ENCODE measurements at places on chromosomes 4 and X. TPM values are rescaled to one million over a fixed set of nuclear protein-coding genes. Genes with fewer than 3 reads are reported as not detected.

DNA sequence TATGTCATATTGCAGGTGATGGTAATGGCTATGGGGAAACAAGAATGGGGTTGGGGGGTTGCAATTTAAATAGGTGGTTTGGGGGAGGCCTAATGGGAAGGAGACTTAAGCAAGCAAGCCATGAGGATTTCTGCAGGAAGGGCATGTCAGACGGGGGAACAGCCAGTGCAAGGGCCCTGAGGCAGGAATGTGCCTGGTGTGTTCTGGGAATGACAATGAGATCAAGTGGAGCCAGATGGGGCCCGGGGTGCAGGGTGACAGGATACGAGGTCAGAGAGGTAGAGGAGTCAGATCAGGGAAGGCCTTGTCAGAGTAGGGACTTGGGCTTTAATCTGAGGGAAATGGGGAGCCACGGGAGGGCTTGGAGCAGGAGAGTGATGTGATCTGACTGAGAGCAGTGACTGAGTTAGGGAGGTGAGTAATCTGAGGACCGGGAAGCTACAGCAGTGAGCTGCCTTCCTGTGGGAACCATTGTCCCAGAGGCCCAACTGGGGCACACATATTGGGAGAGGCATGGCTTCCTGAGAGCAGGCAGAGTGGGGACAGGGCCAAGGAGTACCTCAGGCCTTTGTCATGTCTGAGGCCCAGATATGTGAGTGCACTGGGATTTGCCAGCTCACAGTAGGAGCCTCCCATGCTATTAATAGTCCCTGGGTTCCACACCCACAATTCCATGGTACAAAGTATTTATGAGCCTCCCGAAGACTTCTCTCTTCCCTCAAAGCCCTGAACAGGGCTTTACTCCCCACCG is 139.8 kb downstream of the BCOR start:
- DNase-seq: no peak

GRCh38 chr4:87046121-87046551 is 111.3 kb downstream of the AFF1 start:
- no peak for DNase-seq

- DNase-seq: no peak
Measured at GRCh38 chr4:168451744-168452390, 28.4 kb downstream of the DDX60L start.

- no peak for DNase-seq
Measured at GRCh38 chrX:13890806-13891205, 73.9 kb upstream of the GPM6B start.

GRCh38 chr4:95091272-95091671 is 333.5 kb downstream of the BMPR1B start:
- DNase-seq: no peak

DNA sequence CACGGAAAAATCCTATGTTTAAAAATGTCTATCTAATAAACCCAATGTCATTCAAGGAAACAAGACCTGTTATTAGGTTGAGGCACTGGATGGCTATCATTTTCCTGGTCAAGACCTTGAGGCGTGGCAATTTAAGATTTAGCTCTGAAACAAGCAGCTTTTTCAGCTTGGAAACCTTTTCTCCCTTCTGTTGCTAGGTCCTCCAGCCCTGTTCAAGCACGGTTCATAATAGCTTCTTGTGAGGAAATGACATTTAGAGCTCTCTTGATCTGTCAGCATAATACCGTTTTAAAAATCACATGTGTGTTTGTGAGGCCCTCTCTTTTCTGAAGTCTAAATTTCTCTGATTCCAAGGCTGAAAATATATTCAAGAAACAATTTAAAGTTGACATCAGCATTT is 133.6 kb upstream of the GRPR start:
- DNase-seq: no peak

- DNase-seq: no peak
Measured at GRCh38 chrX:104137496-104137895, 19.3 kb downstream of the SLC25A53 start.

- no peak for DNase-seq
Measured at GRCh38 chr4:185079271-185079905, 61.1 kb downstream of the HELT start.

DNA sequence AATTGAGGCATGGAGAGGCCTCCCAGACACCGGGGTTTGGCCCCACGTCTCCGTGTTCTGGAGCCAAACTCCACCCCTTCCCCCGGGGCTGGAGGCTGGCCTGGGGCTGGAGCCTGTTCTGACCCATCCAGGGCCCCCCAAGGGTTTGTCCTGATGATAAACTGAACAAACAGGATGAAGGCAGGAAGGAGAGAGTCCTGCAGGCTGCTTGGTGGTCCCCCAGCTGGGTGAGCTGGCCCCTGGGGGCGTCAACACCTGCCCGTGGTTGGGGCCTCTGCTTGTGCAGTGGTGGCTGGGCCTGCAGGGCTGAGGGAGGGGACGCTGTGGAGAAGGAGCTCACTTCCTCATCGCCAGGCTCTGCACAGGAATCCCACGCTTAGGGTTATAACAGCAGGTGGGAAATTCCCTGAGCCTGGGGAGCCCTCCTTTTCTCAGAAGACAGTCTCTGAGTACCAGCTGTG is 2.3 kb downstream of the SH3TC1 start:
- DNase-seq: peak; percentile 73

DNA sequence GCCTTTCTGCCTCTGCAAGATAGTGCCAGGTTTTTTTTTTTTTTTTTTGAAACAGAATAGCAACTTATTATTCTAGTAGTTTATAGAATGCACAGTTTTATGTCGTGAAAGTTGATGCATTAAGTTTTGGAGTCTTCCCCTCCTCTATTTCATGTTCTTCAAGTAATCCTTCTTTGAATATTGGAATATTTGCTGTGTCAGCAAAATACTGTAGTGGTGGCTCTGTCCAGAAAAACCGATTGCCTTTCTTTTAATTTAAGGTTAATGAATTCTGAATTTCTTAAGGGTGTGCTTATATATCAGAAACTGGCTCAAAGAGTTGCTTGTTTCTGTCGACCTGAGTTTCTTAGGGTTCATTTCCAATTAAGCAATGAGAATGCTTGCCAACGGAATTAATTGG is 34.8 kb upstream of the TMSB15B start:
- DNase-seq: no peak

GRCh38 chrX:120021927-120022326 is 55.6 kb downstream of the RHOXF2B start:
- DNase-seq: no peak

Gene RTL3
- total RNA-seq: not detected

Gene SORBS2
- total RNA-seq: not detected

Gene CYTL1
- not detected for total RNA-seq

Gene NAP1L2
- total RNA-seq: 3.1 TPM

Gene MAGEE1
- total RNA-seq: 3.2 TPM
